NCI-H1092 (cell line): ENCODE measurements at places on chromosomes 2 and 18.

GRCh38 chr2:17540093-17540812 lies at the start of gene VSNL1:
VSNL1 (plus strand) TSS chr2:17540696; CDS start chr2:17592075, 51,379 bp downstream.
- peak; percentile 57 for DNase-seq

- DNase-seq, result no peak
Measured at GRCh38 chr2:19357402-19358241, 801 bp downstream of the OSR1 start.

GRCh38 chr2:176152350-176153181 lies 1.2 kb downstream of the HOXD4 start:
- DNase-seq, result no peak

- no peak for DNase-seq
Measured at GRCh38 chr18:36454245-36454644, 156.7 kb downstream of the FHOD3 start.

GRCh38 chr2:28972778-28973335 lies 8.2 kb upstream of the TOGARAM2 start:
- no peak for DNase-seq

- DNase-seq, result no peak
Measured at GRCh38 chr2:169362118-169362893, at the start of gene LRP2. LRP2 (minus strand) TSS chr2:169362534; CDS start chr2:169362399, 135 bp downstream.

DNA sequence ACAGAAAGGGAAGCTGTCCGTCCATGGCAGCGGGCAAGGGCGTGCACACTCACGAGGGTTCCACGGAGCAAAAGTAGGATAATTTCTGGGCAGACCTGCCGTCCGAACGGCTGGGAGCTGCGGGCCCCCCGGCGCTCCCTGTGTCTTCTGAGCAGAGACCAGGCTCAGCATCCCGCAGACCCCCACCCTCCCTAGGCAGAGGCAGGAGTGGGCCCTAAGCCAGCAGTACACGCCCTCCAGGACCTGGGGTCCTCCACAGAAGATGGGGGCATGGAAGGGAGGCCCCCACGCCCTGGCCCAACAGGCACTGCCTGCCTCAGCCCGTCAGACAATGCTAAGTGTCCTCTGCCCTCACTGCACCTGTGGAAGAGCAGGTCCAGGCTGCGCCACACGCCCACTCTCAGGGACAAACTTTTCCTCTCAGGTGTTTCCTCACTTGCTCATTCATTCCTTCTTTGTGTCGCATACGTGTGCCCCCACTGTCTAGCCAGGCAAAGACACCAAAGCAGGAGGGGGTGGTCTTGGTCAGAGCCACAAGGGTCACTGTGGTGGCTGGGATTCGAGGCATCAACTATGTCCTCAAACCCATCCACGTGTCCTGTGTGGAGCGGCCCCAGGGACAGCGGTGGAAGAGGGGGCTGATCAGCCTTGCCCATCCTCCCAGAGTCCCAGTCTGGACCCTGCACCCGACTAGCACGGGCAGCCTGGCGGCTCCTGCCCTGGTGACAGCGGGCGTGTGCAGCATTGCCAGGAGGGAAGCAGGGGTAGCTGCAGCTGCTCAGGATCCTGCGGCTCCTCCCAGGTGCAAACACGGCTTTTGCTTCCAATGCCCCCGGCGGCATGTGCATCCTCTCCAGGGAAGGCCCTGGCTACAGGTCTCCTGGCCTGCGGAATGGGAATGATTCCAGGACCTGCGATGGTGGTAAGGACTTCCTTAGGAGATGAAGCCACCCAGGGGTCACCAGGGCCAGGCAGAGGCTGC lies 2.4 kb upstream of the GPC1 start:
- DNase-seq, result no peak
